ENCODE measurements at places on chromosomes 1 and 21.

DNA sequence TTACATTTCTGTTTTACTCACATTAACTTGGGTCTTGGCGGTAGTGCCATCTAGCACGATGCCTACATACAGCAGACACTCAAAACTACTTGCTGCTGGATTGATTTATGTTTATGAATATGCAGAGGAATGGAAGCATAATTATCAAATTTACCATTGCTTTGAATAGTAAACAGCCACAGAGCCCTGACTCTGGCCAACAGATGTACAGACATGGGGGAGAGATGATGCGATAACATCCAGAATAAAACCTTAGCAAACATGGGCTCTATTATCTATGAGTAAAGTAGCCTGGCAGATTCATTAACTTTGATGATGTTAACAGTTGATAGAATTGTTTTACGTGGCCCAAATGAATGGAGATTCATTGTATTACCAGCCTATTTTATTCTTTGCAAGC lies 42.8 kb downstream of the PTGFR start:
- DNase-seq, result no peak

GRCh38 chr1:36532810-36533401 lies 50.2 kb upstream of the CSF3R start:
- no peak for DNase-seq

- no peak for DNase-seq
Observed at GRCh38 chr1:37901191-37901892, 42.0 kb upstream of the MTF1 start.

DNA sequence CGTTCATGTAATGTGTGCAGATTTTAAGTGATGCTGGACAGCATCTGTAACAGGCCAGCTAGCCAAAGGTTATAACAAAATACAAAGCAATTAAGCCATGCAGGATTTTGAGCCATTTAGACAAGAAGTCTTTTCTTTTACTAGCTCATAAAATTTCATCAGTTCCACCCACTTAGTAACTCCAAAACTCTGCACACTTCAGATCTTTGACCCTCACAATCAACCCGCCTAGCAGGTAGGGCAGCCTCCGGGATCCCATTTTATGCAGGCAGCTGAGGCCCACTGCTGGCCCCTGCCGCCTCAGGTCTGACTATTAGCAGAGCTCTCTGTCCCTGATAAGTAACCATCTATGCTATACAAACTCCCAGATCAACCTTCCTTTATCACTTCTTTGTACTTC lies 9.2 kb downstream of the LBR start:
- no peak for DNase-seq

DNA sequence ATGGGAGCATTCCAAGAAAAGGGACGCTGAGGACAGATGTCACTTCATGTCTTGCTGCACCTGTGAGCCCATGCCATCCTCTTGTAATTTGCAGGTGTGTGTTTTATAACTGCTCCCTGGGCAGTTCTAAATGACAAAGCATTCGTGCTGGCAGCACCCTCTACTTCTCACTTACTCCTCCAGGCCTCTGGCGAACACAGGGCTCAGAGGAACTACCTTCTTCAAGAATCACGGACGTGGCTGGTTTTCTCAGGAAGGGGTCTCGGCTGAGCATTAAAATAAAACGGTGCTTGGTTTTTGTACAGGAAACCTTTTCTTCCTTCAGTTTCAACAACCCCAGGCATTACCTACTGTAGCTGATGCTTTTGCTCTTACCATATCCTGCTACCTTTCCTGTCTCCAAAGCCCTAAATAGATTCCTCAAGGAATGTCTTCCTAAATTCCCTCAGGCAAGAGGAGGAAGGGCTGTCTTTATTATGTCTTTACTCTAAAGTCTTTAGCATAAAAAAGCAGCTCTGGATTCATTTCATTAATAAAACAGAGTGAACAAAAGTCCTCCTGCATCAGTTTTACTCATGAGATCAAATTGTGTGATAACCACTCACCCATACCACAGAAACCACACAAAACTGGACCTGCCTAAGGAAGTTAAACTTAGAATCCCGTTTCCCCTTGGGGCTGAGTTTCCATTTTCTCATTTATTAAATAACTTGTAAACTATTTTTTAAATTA lies 79.0 kb upstream of the MAP10 start:
- peak; percentile 91 for DNase-seq

- no peak for DNase-seq
Observed at GRCh38 chr1:230263568-230264195, 162.4 kb downstream of the PGBD5 start.

- no peak for DNase-seq
Observed at GRCh38 chr1:107617456-107617855, 347.5 kb downstream of the VAV3 start.

DNA sequence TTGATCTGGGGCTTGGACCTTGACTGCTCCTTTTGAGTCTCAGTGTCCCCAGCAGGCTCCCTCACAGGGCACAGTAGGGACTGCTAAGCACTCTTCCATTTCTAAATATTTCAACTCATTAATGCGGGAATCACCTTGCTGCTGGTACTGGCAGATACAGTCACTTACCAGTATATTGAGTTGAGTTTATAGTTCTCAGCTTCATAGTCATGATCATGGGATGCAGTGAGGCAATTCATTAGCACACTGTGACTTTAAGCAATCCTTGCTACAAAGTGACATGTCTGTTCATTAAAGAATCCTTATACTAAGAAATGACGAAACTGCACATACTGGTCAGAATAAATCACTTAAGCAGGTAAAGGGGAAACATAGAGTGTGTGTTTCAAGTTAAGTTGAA lies 240.8 kb downstream of the SPATA17 start:
- DNase-seq, result no peak

GRCh38 chr21:33677450-33677849 lies 35.1 kb downstream of the ITSN1 start:
- DNase-seq, result no peak

- DNase-seq, result no peak
Observed at GRCh38 chr1:197336571-197336970, 68.5 kb downstream of the CRB1 start.
